B cell (primary cell): ENCODE measurements at places on chromosomes 16 and 17.

GRCh38 chr16:73209190-73209589, 161.3 kb upstream of the ZFHX3 start:
- DNase-seq, result no peak

DNA sequence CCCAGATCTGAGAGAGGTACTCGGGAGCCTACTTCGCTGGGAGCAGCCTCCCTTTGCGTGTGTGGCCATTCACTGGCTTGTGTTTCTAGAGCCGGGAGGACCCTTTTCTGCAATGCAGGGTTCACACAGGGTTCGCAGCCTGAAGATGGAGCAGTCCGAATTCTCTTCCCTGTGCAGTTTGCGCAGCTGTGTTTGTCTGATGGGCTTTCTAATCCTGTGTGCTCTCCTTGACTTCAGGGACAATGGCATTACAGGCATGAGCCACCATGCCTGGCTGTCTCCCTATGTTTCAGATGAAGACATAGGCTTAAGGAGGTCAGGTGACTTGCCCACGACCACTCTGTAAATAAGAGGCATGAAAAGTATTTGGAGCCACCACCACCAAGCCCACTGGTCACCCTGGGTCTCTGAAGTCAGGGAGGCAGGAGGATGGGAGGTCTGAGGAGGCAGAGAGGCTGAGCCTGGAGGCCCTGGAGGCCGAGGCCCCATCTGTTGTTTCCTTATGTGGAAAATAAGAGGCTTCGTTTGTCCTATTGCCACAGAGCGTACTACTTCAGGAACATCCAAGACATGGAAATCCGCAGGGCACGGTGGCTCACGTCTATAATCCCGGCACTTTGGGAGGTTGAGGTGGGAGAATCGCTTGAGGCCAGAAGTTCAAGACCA, 5.0 kb upstream of the STH start:
- DNase-seq, result no peak

- DNase-seq, result no peak
Observed at GRCh38 chr16:28156056-28156680, 55.6 kb downstream of the XPO6 start.

GRCh38 chr17:1239210-1239609, 31.0 kb upstream of the BHLHA9 start:
- DNase-seq, result no peak

DNA sequence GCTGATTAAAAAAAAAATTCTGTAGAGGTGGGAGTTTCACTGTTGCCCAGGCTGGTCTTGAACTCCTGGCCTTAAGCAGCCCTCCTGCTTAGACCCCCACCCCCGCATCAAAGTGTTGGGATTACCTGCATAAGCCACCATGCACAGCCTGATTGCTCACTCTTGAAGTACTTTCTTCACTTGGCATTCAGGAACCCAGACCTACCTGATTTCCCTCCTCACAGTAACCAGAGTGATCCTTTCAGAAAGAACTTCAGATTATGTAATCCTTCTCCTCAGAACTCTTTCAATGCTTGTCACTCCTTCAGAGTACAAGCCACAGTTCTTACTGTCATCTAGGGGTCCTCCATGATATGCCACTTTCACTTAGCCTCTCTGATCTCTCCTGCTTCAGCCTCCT, 1.4 kb downstream of the EFCAB13 start:
- no peak for DNase-seq

- DNase-seq, result no peak
Observed at GRCh38 chr16:26830428-26831127, 236.1 kb upstream of the C16orf82 start.
